ENCODE measurements at places on chromosomes 7 and 10. TPM values are rescaled to one million over a fixed set of nuclear protein-coding genes. Genes with fewer than 3 reads are reported as not detected.

The SEC61A2 gene
- 13.9 TPM for total RNA-seq

The PRTFDC1 gene
- total RNA-seq: 6.8 TPM

The ZNF487 gene
- total RNA-seq: 1.4 TPM

The ELAPOR2 gene
- 36.8 TPM for total RNA-seq

The CAMK1D gene
- total RNA-seq: 5.6 TPM

The SFR1 gene
- total RNA-seq: 6.6 TPM

The EGFR gene
- 3.3 TPM for total RNA-seq

The MRC1 gene
- not detected for total RNA-seq

The LRRN3 gene
- 1.0 TPM for total RNA-seq

The NAT16 gene
- total RNA-seq: 0.50 TPM

The SPDYE2B gene
- total RNA-seq: not detected

The HNRNPH3 gene
- 244 TPM for total RNA-seq

The PRKAR2B gene
- total RNA-seq: 15.2 TPM

The STX1A gene
- 9.3 TPM for total RNA-seq

The NEUROG3 gene
- not detected for total RNA-seq

The RBP4 gene
- total RNA-seq: not detected

The CELF2 gene
- 28.7 TPM for total RNA-seq

The LRMDA gene
- 2.1 TPM for total RNA-seq

The MKI67 gene
- total RNA-seq: 99.0 TPM

The UNCX gene
- not detected for total RNA-seq

The C10orf95 gene
- not detected for total RNA-seq

The PANK1 gene
- total RNA-seq: 33.2 TPM

The HOXA2 gene
- total RNA-seq: not detected

The SSC4D gene
- total RNA-seq: 14.8 TPM

The OR2F2 gene
- total RNA-seq: not detected

The UCMA gene
- not detected for total RNA-seq

The SEMA3A gene
- 60.0 TPM for total RNA-seq

The NANOS1 gene
- 4.5 TPM for total RNA-seq

The ADGRA1 gene
- total RNA-seq: 0.13 TPM

The EN2 gene
- 0.15 TPM for total RNA-seq

The UCN3 gene
- total RNA-seq: not detected

The GPR26 gene
- 0.07 TPM for total RNA-seq

The HSPA12A gene
- 3.2 TPM for total RNA-seq

The CCDC201 gene
- total RNA-seq: not detected

The FAM25C gene
- not detected for total RNA-seq

The FRMPD2 gene
- total RNA-seq: 0.48 TPM

The CEP41 gene
- 9.2 TPM for total RNA-seq

The SEPHS1 gene
- total RNA-seq: 366 TPM

The RBM20 gene
- total RNA-seq: 0.17 TPM

The HGF gene
- 0.15 TPM for total RNA-seq

Measured in H9 (cell line).